Hypothalamus (tissue), 51 donors: ENCODE measurements at places on chromosomes 5 and 9.

- no peak for DNase-seq
Observed at GRCh38 chr5:33931136-33931535, 5.0 kb upstream of the RXFP3 start.

DNA sequence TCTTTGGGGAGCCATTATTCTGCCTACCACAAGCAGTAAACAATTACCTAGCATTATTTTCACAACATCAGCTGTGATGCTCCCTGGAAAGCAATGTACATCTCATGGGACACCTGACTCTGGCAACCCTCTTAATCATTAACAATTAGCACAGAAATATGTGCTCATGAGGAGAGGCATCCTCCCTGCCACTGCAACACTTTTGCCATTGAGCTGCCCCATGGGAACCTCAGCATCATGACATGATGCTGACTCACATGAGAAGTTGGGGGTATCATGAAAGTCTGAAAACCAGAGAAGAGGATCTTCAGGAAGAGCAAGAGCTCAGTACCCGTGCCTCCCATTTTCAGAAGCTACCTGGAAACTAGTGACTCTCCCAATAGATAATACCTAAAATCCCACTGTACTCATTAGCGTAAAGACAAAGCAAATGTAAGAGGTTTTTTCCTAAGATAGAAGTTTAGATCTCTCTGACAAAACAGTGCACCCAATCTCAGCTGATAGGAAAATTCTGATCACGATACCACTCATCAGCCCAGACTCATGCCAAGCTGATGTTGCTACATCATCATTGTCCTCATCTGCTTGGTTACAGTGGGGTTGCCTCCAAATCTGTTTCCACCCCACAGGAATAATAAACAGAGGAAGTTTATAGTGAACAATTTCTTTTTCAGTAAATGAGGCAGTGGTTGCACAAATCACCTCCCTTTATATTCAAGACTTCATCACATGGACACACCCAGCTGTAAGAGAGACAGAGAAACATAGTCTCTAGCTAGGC lies 244.5 kb downstream of the NR2F1-AS1 start:
- no peak for DNase-seq

DNA sequence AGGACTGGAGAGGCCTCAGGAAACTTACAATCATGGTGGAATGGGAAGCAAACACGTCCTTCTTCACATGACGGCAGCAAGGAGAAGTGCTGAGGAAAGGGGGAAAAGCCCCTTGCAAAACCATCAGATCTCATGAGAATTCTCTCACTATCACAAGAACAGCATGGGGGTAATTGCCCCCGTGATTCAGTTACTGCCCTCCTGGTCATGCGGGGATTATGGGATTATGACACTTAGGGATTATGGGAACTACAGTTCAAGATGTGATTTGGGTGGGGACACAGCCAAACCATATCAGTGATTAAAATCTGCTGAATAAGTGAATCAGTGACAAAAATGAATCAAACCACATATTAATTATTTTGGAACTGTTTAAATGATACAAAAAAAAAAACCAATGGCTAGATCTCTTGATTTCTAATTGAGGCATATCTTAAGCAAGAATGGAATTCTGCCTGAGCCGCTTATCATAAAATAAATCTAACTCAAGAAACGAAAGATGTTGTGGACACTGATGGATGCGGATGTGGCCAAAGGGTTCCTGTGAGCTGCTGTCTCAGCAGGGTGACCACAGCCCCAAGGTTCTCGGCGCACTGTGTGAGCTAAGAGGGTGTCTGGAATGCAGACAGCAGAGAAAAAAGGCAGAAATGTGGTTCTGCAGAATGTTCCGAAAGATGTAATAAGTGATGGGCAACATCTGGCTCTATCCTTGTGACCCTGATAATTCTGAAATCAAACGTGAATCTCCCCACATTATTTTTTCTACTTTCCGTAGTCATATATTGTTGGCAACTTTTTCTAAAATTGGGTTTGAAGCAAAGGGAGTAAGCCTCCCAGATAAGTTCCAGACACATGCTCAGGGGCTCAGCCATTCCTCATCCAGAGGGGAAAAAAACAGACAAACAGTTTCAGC lies 107.2 kb upstream of the ICE1 start:
- no peak for DNase-seq

- no peak for DNase-seq
Observed at GRCh38 chr5:25358919-25359318, 714.1 kb upstream of the CDH10 start.

GRCh38 chr9:29203244-29203930 lies 1630.1 kb upstream of the C9orf72 start:
- no peak for DNase-seq
